ENCODE measurements at places on chromosomes 7 and 10.

GRCh38 chr10:102982296-102982695 lies 64.2 kb downstream of the CNNM2 start:
- no peak for DNase-seq

DNA sequence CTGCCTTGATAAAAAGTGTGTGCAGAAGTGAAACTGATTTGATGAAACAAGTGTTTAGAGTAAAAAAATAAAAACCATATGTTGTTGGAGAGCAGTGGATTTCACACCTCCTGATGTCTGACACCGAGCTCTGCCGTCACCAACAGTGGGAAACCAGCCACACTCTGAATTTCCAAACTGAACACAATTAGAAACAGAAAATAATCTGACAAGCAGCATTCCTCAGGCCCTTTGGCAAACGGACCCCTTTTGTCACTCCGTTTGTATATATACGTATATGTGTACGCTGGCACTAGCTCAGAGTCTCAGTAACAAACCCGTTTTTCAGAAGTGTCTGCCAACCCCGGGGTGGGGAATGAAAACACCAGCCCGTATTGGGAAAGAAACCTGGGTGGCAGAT lies 32.4 kb downstream of the TACC2 start:
- no peak for DNase-seq

- DNase-seq: no peak
These were observed 60.7 kb downstream of the TMEM209 start for GRCh38 chr7:130144312-130145171.

GRCh38 chr10:52477305-52477704 lies 163.2 kb downstream of the DKK1 start:
- DNase-seq: no peak

DNA sequence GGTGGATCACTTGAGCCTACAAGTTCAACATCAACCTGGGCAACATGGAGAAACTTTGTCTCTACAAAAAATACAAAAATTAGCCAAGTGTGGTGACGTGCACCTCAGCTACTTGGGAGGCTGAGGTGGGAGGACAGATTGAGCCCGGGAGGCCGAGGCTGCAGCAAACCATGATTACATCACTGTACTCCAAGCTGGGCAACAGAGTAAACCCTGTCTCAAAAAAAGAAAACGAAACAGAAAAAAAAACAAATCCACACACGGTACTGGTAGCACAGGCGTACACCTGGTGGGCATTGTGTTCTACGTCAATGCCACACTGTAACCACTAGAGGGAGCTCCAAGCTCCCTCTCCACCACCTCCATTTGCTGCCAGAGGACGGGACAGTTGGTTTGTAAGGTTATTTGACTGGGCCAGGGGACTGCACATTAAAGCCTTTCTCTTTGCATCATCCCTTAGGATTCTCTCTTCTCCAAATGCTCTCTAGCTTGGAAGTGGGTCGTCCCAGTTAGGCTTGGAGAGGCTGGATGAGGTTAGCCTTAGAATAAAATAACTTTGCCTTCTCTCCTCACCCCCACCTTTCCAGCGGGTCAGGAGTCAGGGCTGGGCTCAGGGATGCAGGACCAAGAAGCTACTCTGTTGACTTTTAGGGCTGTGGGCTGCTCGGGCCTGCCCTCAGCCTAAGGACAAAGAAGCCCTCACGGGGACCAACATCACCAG lies 130.8 kb downstream of the SORBS1 start:
- peak; percentile 18 for DNase-seq

DNA sequence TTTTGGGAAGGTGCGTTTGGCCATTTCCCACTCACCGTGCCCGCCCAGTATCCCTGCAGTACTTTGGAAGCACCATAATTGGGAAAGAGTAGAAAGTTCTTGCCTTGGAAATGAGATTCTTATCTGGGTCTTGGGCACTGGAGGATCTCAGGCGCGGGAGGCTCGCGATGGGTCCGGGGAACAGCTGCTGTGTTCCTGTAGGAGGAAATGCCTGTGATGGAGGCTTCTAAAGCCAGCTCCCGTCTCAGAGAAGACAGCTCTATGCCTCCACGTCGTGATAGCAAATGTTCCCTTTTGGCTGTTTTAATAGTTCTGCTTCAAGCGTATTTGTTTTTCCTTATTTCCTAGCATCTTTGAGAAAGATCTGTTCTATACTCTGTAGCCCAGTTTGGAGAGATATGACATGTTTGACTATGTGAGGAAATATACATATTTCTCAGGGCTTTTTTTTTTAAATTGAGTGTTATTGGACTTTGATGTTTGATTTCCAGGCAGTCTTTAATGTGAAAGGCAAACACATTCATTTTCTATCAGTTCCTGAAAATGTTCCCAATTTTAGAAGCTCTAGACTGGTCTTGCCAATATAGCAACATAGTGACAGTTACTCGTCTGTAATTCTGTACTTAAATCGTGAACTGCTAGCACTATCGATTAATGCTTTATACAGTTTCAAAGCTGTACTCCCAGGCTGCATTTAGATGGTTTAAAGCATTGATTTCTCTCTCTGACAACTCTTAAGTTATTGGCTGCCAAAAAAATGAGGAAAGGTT lies 280.8 kb downstream of the DPP6 start:
- no peak for DNase-seq

- DNase-seq: no peak
These were observed 59.8 kb downstream of the CSGALNACT2 start for GRCh38 chr10:43197834-43198681.

DNA sequence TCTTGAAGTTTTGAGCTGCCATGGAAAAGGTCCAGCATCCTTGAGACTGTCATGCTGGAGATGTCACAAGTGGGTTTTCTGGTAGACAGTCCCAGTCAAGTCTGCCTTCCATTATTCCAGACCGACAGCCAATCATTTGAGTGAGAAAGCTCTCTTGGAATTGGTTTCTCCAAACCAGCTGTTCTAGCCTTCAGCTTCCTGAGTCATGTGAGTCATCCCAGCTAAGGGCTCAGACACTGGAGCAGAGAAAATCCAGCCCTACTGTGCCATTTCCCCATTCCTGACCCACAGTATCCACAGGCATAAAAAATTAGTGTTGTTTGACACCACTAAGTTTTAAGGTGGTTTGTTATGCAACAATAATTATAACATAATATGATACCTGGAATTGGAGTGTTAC lies 219.0 kb downstream of the ADRA2A start:
- no peak for DNase-seq

DNA sequence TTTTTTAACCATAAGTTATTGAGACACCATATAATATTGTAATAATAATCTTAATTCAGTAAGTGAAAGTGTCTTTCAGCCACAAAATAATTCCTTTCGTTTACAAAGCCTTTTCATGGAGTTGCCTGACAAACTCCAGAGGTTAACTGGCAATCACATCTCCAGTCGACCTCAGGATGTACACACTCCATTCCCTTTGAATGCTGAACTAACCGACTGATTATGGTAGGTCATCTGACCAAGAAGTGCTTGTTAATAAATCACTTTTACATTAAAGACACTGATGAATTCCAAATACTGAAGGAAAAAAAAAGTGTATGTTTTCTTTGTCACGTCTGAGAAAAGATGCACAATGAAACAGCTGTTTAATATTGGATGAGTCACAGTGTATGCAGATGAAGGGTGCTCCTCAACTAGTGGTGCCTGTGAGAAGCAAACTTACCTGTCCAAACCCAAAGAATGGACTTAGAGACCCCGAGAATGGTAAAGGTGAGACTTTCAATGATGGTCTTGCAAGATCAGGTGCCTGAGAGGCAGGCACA lies 348.1 kb upstream of the VWC2 start:
- no peak for DNase-seq

GRCh38 chr10:91758303-91759146 lies 39.7 kb upstream of the TNKS2 start:
- no peak for DNase-seq

- no peak for DNase-seq
These were observed 337.8 kb downstream of the SORCS1 start for GRCh38 chr10:106826716-106827115.

GRCh38 chr10:71832967-71833366 lies 18.1 kb downstream of the PSAP start:
- DNase-seq: no peak

- DNase-seq: no peak
These were observed 1192.1 kb upstream of the CELF2 start for GRCh38 chr10:9825491-9826018.

- no peak for DNase-seq
These were observed 461 bp upstream of the FIGNL1 start for GRCh38 chr7:50450590-50451032.

- DNase-seq: no peak
These were observed 7.3 kb downstream of the AGFG2 start for GRCh38 chr7:100546129-100546925.

DNA sequence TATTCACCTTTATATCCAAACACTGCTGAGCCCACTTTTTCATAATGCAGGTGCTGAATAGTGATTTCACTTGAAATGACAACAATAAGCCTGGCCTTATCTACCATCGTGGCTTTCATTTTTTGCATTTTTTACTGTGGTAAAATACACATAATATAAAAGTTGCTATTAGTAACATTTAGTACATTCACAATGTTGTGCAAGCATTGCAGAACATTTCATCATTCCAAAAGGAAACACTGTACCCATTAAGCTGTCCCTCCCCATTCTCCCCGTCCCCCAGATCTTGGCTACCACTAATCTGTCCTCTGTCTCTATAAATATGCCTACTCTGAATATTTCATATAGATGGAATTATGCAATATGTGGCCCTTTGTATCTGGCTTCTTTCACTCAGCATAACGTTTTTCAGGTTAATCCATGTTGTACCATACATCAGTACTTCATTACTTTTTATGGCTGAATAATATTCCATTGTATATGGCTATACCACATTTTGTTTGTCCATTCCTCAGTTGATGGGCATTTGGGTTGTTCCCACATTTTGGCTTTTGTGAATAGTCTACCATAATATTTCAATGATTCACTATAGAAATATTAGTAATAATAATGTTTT lies 68.5 kb upstream of the ARID5B start:
- no peak for DNase-seq

GRCh38 chr7:135334830-135335543 lies 101.3 kb downstream of the STRA8 start:
- DNase-seq: no peak

Data from smooth muscle cell of the brain vasculature (primary cell).